ENCODE measurements at places on chromosomes 4 and X.

GRCh38 chr4:37225778-37226177, 18.8 kb upstream of the NWD2 start:
- no peak for DNase-seq

GRCh38 chr4:121253961-121254360, 89.8 kb upstream of the TNIP3 start:
- DNase-seq = no peak

DNA sequence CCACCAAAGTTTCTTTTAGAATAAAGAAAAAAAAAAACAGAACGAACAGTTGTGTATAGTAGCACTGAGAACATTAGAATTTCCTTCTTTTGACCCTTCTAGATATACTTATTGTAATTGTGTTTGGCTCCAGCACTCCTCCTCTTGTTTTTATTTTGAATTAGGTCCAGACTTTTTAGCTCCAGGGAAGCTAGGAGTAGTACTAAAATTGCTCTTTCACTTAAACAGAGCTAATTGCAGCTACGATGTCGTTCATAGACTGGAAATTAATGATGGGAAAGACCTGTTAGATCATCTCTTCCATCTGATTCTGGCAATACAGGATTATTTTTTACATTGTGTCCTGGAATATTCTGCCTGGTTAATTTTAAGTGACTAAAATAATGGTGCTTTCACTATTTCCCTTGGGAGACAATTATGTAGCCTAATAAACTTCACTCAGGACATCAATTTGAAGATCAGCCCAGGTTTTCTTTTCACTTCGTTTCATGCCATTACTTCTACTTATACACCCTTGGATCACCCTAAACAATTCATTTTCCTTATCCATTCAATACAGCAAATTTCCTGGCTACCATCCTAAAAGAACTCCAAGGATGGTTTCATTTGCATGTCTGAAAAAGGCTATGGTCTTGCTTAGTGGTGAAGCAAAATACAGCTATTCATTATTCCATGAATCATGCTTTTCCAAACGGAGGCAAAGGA, 480.8 kb upstream of the TECRL start:
- no peak for DNase-seq

DNA sequence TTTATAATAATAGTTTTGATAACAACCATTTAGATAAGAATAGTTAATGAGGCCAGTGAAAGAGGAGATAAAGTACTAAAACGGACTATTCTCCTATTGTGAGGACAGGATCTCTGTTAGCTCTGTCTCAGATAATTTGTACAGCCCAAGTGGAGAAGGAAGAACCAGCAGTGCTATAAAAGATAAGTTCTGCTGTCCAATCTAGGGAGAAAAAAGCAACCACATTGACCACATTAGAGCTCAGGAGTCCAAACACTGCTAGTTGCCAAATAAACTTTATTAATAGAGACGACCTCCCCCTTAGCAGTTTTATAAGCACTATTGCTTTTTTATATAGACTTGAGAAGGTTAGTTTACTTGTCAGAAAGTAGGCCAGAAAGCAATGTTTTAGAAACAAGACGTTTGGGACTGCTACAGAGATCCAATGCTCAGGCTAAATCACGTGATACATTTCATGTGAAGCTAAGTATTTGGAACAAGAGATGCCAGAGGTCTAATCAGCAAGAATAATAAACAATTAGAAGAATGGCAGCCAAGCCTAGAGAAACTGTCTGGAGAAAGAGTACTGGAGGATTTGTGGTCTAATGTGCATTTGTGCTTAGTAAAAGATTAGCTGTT, 15.9 kb downstream of the IL15 start:
- no peak for DNase-seq

Data from 8988T (cell line).